Astrocyte (in vitro differentiated cells and primary cell): ENCODE measurements at places on chromosomes 1 and 21. TPM values are rescaled to one million over a fixed set of nuclear protein-coding genes. Genes with fewer than 3 reads are reported as not detected.

Gene LRRC38
- not detected in 2 replicates for total RNA-seq

Gene DPH5
- total RNA-seq: 25.2 and 29.6 TPM in 2 replicates

Gene S100A11
- total RNA-seq: 1,415 and 1,482 TPM in 2 replicates

Gene FLG
- 2.8 and 4.4 TPM in 2 replicates for total RNA-seq

Gene RGS16
- 4.3 and 5.7 TPM in 2 replicates for total RNA-seq

Gene AMY2B
- total RNA-seq: 1.7 and 2.1 TPM in 2 replicates

Gene MYOG
- total RNA-seq: not detected in 2 replicates

Gene TENT5C
- 0.70 and 0.77 TPM in 2 replicates for total RNA-seq

Gene GJB3
- total RNA-seq: 0.32 TPM in 1 of 2 replicates, not detected in the other

- no peaks in the 10 kb centered on the region for H3K36me3 ChIP-seq
- H3K4me1 ChIP-seq: peaks cover 3% of the 10 kb centered on the region
- no peaks in the 10 kb centered on the region for H3K27me3 ChIP-seq
- H3K4me3 ChIP-seq: no peak overlapping the region
- DNase-seq: no peak
- H3K27ac ChIP-seq: no peak overlapping the region
These were observed 25.6 kb downstream of the CD244 start for GRCh38 chr1:160836981-160837557.

- H3K27ac ChIP-seq: no peak overlapping the region
- H3K4me3 ChIP-seq: no peak overlapping the region
- no peaks in the 10 kb centered on the region for H3K4me1 ChIP-seq
- no peaks in the 10 kb centered on the region for H3K27me3 ChIP-seq
These were observed 38.7 kb upstream of the BECN2 start for GRCh38 chr1:241918879-241919278.

DNA sequence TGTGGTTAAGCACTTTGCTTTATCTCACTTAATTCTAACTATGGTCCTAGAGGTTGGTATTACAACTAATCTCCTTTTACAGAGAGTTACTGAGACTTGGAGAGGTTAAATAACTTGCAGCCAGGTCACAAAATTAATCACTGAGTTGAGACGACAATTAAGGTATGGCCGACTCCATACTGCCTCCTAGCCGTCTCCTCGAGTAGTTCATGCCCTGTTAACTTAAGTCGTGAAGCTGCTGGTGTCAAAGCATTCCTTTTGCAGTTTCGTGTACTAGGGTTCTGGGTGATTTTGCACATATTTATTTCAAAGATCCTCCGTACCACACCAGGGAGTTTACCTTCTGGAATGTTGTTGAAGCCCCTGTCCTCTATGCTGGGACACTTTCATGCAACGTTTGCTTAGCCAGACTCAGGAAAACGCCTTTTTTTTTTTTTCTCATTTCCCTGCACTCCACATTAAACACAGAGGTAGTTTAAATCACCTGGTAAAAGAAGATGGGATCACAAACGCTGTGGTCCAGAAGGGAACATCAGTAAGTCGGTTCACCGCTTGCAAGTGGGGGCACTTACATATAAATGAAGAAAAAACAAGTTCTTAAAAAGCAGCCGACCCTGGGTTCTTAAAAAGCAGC lies 570 bp upstream of the NEK7 start:
- H3K36me3 ChIP-seq: no peaks in the 10 kb centered on the region
- peak overlapping the region; percentile 82 for H3K27ac ChIP-seq
- H3K4me3 ChIP-seq: peak overlapping the region; percentile 93
- DNase-seq: peak; percentile 75
- no peaks in the 10 kb centered on the region for H3K27me3 ChIP-seq
- H3K4me1 ChIP-seq: peaks cover 37% of the 10 kb centered on the region

DNA sequence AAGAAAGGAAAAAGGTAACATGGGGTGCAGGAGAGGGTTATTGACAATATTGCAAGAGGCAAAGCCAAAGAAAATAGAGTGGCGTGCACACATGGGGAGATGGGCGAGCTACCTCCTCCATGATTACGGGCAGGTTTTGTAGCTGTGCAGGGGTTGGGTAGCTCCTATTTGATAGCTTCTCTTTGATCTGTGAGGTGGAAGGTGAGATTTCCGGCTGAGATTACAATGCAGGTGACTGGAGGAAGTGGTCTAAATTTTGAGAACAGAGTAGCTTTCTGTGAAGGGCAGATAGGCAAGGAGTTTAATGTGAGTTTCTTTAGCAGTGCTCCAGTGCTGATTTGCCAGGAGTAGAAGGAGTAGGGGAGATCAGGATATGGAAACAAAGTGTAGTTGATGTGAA lies 263.4 kb downstream of the PLA2G4A start:
- DNase-seq: no peak
- no peak overlapping the region for H3K4me3 ChIP-seq
- H3K4me1 ChIP-seq: no peaks in the 10 kb centered on the region
- H3K27ac ChIP-seq: no peak overlapping the region
- no peaks in the 10 kb centered on the region for H3K27me3 ChIP-seq
- no peaks in the 10 kb centered on the region for H3K36me3 ChIP-seq

DNA sequence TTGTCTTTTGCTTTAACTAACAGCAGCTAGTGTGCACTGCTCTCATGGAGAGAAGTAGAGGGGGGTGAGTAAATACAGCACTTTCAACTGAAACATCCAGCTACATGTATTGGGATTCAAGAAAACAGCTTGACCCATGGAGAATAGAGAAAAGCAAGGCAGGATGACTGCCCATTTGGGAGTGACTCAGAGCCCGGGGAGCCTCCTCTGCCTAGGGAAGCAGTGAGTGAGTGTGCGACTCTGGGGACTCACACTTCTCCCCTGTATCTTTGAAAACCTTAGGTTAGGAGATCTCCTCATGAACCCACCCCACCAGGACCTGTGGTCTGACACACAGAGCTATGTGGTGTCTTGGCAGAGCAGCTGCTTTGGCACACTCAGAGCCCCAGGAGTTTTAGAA lies 82.0 kb upstream of the PTGFR start:
- H3K4me3 ChIP-seq: no peak overlapping the region
- no peaks in the 10 kb centered on the region for H3K36me3 ChIP-seq
- DNase-seq: no peak
- H3K27me3 ChIP-seq: no peaks in the 10 kb centered on the region
- H3K27ac ChIP-seq: no peak overlapping the region
- no peaks in the 10 kb centered on the region for H3K4me1 ChIP-seq

DNA sequence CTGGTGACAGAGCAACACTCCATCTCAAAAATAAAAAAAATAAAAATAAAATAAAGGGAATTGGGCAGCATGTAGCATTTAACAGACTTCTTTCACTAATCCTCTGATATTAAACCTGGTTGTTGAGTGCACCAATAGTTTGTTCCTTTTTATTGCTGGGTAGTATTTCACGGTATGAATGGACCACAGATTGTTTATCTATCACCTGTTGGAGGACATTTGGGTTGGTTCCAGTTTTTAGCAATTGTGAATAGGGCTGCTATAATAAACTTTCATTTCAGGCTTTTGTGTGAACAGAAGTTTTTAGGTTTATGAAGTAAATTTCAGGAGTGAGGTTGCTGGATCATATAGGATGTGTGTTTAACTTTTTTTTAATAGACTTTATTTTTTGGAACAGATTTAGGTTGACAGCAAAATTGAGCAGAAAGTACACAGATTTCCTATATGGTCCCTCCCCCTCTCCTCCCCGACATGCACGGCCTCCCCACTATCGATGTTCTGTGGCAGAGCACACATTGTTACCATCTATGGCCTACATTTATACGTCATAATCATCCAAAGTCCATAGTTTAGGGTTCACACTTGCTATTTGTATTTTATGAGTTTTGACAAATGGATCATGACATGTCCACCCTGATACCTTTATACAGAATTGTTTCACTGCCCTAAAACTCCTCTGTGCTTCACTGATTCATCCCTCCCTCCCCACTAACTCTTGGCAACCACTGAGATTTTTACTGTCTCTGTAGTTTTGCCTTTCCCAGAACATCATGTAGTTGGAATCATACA lies 66.1 kb upstream of the TMPRSS2 start:
- no peak for DNase-seq
- no peaks in the 10 kb centered on the region for H3K36me3 ChIP-seq
- no peak overlapping the region for H3K4me3 ChIP-seq
- H3K4me1 ChIP-seq: no peaks in the 10 kb centered on the region

DNA sequence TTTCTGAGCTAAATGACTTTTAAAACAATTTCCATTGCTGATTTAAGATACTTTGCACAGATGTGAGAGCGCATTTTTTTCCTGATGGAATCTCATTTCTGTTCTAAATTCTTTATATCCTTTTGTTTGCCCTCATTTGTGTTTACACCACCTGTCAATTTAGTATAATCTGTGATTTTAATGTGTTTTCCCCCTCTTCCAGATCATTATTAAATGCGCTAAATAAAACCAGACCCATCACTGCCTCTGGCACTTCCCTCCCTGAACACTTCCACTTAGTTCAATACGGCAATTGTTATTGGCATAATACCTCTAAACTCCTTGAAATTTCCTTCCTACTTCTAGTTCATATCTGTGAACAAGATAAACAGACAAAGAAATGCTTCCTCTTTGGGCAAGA lies 186.9 kb upstream of the ADGRL2 start:
- H3K36me3 ChIP-seq: no peaks in the 10 kb centered on the region
- H3K4me1 ChIP-seq: no peaks in the 10 kb centered on the region
- H3K27me3 ChIP-seq: no peaks in the 10 kb centered on the region
- no peak overlapping the region for H3K27ac ChIP-seq

- H3K27me3 ChIP-seq: no peaks in the 10 kb centered on the region
- H3K4me3 ChIP-seq: no peak overlapping the region
- H3K36me3 ChIP-seq: peaks cover 45% of the 10 kb centered on the region
These were observed 143.9 kb downstream of the CLIC6 start for GRCh38 chr21:34812504-34813265.

DNA sequence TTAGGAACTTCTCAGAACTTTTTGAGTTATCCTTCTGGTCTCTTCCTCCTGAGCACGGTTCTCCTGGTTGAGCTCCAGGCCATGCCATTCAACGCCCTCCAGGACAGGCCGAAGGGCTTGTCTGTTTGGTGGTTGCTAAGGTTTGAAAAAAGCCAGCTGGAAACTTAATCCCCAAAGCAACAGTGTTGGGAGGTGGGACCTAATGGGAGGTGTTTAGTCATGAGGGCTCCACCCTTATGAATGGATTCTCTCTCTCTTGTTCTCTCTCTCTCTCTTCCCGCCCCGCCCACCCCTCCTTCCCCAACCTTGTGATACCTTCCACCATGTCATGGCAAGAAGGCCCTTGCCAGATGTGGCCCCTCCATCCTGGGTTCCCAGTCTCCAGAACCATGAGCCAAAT lies 829 bp downstream of the KCNE1 start:
- H3K4me3 ChIP-seq: no peak overlapping the region
- H3K36me3 ChIP-seq: peaks cover 6% of the 10 kb centered on the region
- H3K4me1 ChIP-seq: no peaks in the 10 kb centered on the region
- no peak overlapping the region for H3K27ac ChIP-seq

GRCh38 chr1:73903092-73903491 lies 294.9 kb downstream of the LRRIQ3 start:
- H3K4me3 ChIP-seq: no peak overlapping the region
- DNase-seq: no peak
- H3K4me1 ChIP-seq: no peaks in the 10 kb centered on the region

DNA sequence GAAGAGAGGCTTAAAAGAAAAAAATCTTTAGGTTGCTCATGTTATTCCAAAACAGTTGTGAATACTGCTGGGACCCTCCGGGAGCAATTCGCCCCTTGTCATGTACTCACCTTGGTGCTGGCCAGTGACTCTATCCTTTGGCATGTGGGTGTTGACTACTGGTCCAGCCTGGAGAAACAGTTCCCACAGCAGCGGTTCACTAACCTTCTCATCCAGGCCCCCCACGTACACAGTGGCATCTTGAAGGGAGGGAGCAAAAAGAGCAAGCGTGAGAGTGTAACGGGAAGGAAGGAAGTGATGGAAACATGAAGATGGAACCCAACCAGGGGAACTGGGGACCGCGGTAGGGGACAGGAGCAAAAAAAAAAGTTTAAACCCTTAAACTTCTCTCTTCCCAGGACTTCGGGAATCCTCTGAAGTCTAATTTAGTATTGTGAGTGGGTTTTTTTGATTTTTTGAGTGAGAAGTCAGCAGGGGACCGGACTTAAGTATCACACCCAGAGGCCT lies 494 bp downstream of the SF3B4 start:
- H3K36me3 ChIP-seq: peaks cover 39% of the 10 kb centered on the region
- DNase-seq: no peak
- no peaks in the 10 kb centered on the region for H3K27me3 ChIP-seq
- H3K4me3 ChIP-seq: peak overlapping the region; percentile 84

- no peak overlapping the region for H3K4me3 ChIP-seq
- H3K4me1 ChIP-seq: no peaks in the 10 kb centered on the region
- no peak overlapping the region for H3K27ac ChIP-seq
These were observed 268.9 kb upstream of the TMEM51 start for GRCh38 chr1:14884614-14885175.

GRCh38 chr1:80534606-80535360 lies 1266.0 kb upstream of the ADGRL2 start:
- peak; percentile 26 for DNase-seq
- H3K36me3 ChIP-seq: no peaks in the 10 kb centered on the region
- H3K27ac ChIP-seq: no peak overlapping the region
- no peaks in the 10 kb centered on the region for H3K4me1 ChIP-seq

DNA sequence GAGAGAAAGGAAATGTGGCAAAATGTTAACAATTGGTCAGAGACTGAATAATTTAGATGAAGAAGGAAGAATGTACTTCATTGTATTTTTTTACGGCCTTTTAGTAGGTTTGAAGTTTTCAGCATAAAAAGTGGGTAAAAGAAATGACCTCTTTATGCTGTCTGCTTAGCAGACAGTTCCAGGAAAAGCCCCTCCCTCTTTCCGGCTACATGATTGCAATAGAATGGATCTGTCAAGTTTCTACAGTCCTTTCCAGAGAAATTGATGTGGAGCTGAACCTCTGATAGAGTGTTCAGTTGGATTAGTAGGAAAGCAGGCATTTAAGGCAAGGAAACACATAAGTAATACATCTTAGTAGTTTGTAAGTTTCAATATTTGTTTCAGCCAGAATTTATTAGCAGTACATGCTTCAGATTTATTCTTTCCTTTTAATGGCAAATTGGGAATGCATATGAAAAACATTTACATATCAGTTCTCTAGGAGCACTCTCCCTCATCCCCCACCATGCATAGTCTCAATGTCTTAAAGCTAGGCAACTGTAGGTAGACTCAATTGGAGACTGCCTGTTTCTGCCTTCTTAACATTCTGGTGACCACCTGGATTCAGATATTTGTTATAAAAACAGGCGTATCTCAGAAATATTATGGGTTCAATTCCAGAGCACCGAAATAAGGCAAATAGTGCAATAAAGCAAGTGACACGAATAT lies 36.4 kb downstream of the HS2ST1 start:
- no peaks in the 10 kb centered on the region for H3K4me1 ChIP-seq
- no peak for DNase-seq
- no peaks in the 10 kb centered on the region for H3K36me3 ChIP-seq
- H3K27ac ChIP-seq: no peak overlapping the region
- no peak overlapping the region for H3K4me3 ChIP-seq

DNA sequence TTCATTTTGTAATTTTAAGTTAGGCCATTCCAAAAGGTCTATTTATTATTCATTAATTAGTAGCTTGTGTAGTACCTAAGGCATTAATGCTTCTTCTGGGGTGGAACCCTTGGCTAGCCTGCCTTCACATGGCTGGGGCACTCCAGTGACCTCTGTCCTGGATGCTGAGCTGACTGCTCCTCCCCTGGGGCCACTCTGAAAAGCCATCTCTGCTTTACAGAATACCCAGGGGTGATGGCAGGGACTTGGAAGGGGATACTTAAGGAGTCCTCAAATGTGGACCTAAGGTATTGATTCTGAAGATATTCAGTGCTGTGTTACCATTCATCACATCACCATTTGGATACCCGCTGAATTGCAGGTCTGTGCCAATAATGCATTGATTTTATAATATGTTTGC lies 187.8 kb upstream of the COA6 start:
- H3K4me3 ChIP-seq: no peak overlapping the region
- H3K27ac ChIP-seq: no peak overlapping the region
- peaks cover 13% of the 10 kb centered on the region for H3K4me1 ChIP-seq
- no peaks in the 10 kb centered on the region for H3K27me3 ChIP-seq
- H3K36me3 ChIP-seq: no peaks in the 10 kb centered on the region
